HepG2 (cell line): ENCODE measurements at places on chromosomes 3 and 15.

- no peak for DNase-seq
These were observed 88.8 kb downstream of the CPN2 start for GRCh38 chr3:194262176-194262924.

- no peak for DNase-seq
These were observed 358.6 kb downstream of the CHST2 start for GRCh38 chr3:143478115-143478693.

GRCh38 chr3:24018784-24019570, 73.9 kb downstream of the NR1D2 start:
- DNase-seq = no peak

- no peak for DNase-seq
These were observed 6.7 kb downstream of the RASGRP1 start for GRCh38 chr15:38557921-38558320.

DNA sequence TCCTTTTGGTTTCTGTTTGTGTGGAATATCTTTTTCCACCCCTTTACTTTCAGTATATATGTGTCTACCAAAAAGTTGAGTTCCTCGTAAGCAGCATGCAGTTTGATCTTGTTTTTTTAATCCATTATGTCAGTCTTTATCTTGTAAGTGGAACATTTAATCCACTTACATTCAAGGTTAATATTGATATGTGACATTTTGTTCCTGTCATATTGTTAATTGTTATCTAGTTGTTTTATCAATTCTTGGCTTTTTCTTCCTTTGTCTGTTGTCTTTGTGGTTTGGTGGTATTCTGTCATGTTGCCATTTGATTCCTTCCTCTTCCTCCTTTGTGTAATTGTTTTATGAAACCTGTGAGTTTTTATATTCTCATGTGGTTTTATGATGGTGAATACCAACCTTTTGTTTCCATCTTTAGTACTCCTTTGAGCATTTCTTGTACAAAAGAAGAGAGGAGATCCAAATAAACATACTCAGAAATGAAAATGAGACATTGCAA, 43.4 kb upstream of the XCR1 start:
- DNase-seq = no peak
